Activated naive CD4-positive, alpha-beta T cell treated with Interleukin-2 at 50 U/mL for 16 hours (primary cell): ENCODE measurements at places on chromosomes 1 and 21.

DNA sequence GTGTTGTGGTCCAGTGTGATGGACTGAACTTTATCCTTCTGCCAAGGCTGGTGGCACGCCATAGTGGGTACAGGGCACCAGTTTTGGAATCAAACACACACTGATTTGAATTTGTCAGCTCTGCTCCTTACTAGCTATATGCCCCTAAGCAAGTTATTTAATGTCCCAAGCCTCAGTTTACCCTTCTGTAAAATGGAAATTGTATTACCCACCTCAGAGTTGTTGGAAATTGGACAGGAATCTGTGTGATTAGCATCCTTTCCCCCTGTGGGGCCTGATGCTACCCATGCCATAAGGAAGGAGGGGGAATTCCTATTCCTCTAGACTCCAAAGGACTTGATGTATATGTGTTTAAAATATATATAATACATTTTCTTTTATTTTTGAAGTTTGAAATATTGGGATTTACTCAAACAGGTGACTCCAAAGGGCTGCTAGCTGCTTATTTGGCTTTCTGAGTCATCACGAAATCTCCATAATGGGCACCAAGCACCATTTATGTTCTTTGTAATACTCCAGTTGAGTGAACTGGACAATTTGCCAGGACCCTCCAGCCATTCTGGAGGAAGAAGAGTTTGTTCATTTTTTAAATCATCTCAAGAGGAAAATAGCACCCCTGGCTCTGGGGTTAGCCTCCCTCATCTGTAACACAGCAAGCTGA lies 224.5 kb upstream of the TMEM51 start:
- DNase-seq, result no peak

GRCh38 chr1:178642282-178642681 lies 82.8 kb upstream of the RALGPS2 start:
- DNase-seq, result no peak

GRCh38 chr1:89512996-89513720 lies 11.5 kb upstream of the LRRC8B start:
- no peak for DNase-seq

DNA sequence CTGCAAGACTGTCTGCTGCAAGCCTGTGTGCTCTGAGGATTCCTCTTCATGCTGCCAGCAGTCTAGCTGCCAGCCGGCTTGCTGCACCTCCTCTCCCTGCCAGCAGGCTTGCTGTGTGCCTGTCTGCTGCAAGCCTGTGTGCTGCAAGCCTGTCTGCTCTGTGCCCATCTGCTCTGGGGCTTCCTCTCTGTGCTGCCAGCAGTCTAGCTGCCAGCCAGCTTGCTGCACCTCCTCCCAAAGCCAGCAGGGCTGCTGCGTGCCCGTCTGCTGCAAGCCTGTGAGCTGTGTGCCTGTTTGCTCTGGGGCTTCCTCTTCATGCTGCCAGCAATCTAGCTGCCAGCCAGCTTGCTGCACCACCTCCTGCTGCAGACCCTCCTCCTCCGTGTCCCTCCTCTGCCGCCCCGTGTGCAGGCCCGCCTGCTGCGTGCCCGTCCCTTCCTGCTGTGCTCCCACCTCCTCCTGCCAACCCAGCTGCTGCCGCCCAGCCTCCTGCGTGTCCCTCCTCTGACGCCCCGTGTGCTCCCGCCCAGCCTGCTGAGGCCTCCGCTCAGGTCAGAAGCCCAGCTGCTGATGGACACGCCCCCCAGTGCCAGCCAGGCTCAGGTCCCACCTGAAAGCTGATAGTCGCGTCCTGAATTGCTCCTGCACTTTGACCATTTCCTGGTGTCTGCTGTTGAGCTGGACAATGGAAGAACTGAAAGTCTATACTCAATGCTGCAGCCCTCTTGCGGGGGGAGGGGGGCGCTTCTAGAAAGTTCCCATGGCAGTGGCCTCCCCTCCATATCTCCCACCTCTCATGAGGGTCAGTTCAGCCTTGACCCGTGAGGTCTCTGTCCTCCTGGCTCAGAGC lies 1.2 kb downstream of the KRTAP10-4 start:
- DNase-seq, result no peak

DNA sequence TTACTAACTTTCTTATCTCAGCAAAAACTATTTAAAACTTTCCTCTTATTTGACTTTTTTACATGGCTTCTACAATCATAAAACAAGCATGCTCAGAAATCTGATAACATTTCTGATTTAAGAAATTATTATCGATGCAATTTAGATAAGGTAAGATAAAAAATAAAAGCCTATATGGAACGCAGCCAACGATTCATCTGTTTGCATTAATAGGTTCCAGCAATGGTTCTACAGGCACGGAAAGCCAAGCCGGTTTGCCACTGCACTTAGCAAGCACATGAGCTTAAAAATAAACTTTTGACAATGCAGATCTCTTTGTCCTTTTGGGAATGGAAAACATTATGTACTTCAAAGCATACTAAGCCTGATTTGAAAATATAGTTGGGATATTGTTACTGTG lies 77.5 kb upstream of the KCNK2 start:
- no peak for DNase-seq

DNA sequence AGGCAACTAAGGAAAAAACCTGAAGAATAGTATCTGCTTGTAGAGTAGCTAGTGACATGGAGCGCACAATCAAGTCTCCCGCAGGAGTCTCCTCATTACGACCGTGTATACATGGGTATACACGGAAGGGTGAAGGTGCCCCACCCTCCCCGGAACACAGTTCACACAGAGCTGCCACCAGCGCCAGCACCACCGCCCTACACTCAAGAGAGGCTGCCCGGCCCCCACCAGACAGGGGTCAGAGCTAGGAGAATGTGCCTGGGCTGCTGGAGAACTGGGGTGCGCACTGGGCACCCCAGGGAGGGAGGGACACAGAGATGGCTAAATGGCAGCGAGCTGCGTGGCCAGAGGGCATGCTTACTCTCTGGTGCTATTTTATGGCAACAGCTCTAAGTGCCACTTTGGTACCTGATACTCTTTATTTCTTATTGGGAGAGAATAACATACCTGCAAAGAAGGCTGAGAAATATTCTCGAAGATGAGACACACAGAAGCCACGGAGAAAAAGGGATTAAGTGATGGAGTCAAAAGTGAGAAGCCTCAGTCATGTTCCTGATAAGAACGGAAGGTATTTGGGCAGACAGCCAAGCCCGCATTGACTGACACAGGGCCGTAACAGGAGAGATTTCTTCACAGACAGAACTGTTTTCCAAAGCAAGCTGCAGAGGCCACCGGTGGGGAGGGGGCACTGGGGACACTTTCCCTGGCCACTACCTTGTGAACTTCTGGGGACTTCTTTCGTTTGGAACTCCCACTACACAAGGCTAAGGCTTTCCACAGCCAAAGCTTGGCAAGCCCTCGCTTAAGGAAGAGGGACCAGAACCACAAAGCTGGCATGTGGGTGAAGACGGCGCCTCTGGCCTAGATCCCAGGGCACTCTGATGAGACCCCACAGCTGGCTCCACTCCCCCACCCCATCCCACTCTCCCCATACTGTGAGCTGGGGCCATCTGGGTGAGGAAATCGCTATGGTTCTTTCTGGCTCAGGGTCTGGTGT lies 108.0 kb downstream of the PGBD5 start:
- no peak for DNase-seq

GRCh38 chr1:12501661-12502060 lies 116.3 kb downstream of the DHRS3 start:
- DNase-seq, result no peak
